ENCODE measurements at places on chromosomes 12 and 14.
A peak's percentile ranks its signal among the peaks of the same experiment; 100 is the strongest.

- DNase-seq = no peak
Observed at GRCh38 chr12:119692997-119693396, 25.1 kb downstream of the PRKAB1 start.

DNA sequence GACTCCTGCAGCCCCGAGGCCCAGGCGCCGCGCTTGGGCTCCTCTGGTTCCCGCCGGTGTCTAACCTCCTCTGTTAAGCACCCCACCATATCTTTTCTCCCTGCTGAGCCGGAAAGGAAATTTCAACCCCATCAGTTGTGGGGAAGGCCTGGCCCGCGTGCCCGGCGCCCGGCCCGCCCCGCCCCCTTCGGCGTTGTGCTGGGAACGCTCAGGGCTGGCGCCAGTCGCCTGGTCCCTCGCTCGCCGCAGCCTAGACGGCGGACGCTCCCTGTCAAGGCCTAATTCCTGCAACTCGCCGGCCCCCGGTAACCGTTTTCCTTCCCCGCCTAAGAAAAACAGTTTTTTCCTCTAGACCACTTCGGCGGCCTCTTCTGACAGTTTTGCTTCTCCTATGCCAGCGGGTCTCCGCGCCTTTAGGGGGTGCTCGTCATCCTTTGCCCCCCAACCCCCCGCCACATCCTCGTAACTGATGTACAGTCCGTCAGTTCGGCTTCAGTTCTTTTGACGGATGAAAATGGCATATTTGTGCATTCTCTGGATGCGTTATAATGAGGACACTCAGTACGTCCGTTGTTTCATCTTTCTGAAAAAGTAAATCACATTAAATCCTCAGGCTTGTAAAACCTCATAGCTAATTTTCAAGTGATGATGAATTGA, 506 bp upstream of the NAP1L1 start:
- DNase-seq = peak; percentile 70

DNA sequence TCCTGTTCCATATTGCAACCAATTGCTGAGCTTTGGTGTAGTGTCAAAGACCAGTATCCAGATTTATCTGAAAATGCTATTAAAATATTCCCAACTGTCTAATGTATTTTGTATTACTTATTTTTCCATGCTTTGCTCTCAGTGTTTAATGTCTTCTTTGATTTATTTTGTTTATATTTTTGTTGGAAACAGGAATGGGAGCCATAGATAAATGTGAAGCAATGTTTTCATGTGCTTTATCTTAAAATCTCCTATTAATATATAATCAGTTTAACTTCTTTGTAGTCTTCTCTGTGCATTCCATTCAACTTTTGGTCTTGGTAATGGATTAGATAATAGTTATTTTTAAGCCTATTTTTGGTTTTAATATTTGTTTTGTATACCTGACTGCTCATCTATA, 8.8 kb downstream of the RAP1B start:
- no peak for DNase-seq

DNA sequence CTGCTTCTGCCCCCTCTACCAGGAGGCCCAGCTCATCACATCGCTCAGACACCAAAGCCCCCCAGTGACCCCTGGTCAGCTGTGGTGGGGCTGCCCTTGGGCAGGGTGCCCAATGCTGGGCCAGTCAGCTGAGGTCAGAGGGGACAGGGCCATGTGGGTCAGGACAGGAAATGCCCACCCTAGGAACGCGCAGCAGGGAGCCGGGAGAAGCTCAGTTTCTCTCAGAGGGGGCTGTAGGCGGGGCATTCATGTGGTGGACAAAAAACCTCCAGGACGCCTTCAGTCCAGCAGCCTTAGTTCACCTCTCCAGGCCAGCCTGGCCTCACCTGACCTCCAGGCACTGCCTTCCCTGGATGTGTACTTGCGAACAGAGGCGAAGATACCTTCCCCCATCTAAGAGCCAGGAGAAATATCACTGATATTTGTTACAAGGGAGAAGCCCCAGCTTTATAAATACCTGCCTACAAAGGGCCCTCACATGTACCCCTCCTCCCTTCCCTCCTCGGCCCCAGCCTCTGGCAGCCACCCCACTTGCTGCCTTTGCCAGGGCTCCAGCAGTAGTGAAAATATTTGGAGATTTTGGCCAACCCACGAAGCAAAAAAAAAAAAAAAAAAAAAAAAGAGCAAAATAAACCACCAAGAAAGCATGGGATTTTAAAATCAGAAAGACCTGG, 41.9 kb upstream of the PLEKHG6 start:
- DNase-seq = no peak

Measured in nucleus accumbens (tissue), 56 donors.